Breast epithelium (tissue), 4 donors: ENCODE measurements at places on chromosomes 4 and X. TPM values are rescaled to one million over a fixed set of nuclear protein-coding genes. Genes with fewer than 3 reads are reported as not detected.

- peaks cover 10% of the 10 kb centered on the region for H3K27me3 ChIP-seq
- H3K4me1 ChIP-seq = no peaks in the 10 kb centered on the region
- no peak for DNase-seq
- H3K4me3 ChIP-seq = peak overlapping the region; percentile 54
- no peaks in the 10 kb centered on the region for H3K36me3 ChIP-seq
These were observed 58.6 kb upstream of the PAGE5 start for GRCh38 chrX:55161581-55161980.

- DNase-seq = no peak
- no peaks in the 10 kb centered on the region for H3K36me3 ChIP-seq
- no peaks in the 10 kb centered on the region for H3K4me1 ChIP-seq
- peaks cover 8% of the 10 kb centered on the region for H3K27me3 ChIP-seq
- no peak overlapping the region for H3K27ac ChIP-seq
- H3K4me3 ChIP-seq = no peak overlapping the region
These were observed 316.7 kb upstream of the IGFBP7 start for GRCh38 chr4:57426779-57427395.

- no peak for DNase-seq
- H3K36me3 ChIP-seq = no peaks in the 10 kb centered on the region
- no peaks in the 10 kb centered on the region for H3K27me3 ChIP-seq
- H3K27ac ChIP-seq = no peak within 1 kb of the TSS
- H3K4me1 ChIP-seq = no peaks in the 10 kb centered on the region
These were observed at the start of gene NLGN4X for GRCh38 chrX:6228720-6229119. Gene NLGN4X, minus strand, starts transcription at chrX:6228867. Its CDS starts 77,401 bp downstream, at chrX:6151466.

GRCh38 chrX:44456685-44457084 is 86.0 kb downstream of the FUNDC1 start:
- no peaks in the 10 kb centered on the region for H3K4me1 ChIP-seq
- H3K36me3 ChIP-seq = no peaks in the 10 kb centered on the region
- no peak overlapping the region for H3K27ac ChIP-seq
- no peaks in the 10 kb centered on the region for H3K27me3 ChIP-seq
- DNase-seq = no peak
- H3K4me3 ChIP-seq = no peak overlapping the region

DNA sequence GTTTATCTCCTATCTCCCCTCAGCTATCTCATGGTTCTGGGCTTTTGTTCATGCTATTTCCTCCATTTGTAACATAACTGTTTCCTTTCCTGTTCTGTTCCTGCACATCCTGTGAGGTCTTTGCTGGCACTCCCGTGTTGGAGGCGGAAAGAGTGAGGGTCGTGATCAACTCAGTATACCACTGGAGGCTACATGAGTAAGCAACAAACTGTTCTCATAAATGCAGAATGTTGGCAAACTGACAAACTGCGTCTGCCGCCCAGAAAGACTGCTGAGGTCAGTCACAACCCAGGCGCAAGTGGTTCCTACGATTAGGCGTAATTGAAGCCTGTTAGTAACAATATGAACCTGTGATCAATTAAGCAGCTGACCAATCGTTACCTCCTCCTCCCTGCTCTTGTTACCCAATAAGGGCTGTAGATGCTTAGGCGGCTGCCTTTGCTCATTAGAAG is 48.8 kb downstream of the C4orf33 start:
- no peak overlapping the region for H3K27ac ChIP-seq
- no peaks in the 10 kb centered on the region for H3K27me3 ChIP-seq
- H3K4me1 ChIP-seq = no peaks in the 10 kb centered on the region
- no peak overlapping the region for H3K4me3 ChIP-seq
- DNase-seq = no peak

KCNE5 gene
- total RNA-seq = 1.4 TPM

GALNTL6 gene
- total RNA-seq = 0.29 TPM

CSN1S1 gene
- total RNA-seq = 1.0 TPM

MAOB gene
- 43.7 TPM for total RNA-seq

HPGD gene
- total RNA-seq = 10.5 TPM

NLGN4X gene
- 8.6 TPM for total RNA-seq
